Stimulated activated CD4-positive, alpha-beta T cell treated with anti-CD3 and anti-CD28 coated beads, Interleukin-1b, Interleukin-23, amount 100 ng/mL, for 1 hour (primary cell): ENCODE measurements at places on chromosomes 5 and 9.

DNA sequence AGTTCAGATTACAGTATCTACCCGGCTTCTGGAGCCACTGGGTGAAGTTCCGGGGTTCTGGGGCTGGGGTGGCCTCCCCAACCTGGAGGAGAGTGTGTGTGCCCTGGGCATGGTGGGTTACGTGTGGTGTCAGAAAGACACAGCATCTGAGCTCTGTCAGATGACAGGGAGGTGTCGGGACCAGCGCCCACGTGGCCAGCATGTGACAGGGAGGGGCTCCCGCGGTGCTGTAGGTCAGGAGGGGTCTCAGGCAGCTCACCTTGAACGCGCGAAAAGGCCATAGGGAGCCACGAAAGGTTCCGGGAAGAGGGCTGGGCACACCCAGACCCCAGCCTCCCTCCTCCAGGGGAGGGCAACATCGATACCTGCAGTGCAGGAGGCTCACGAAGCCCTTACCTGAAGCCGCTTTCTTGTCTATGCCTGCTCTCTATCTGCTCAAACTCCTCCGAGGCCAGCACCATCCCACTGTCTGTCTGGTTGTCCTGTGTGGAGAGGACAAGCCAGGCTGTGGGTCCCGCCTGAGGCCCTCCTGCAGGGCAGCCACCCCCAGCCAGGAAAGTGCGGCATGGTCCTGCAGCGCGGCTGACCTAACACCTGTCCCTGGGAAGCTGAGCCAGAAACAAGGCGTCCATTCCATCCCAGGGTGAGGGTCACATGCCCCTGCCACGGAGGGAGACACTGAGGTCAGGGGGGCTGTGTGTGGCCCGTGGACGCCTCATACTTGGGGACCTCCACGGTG, 17.4 kb upstream of the SCGB3A1 start:
- DNase-seq = no peak

- DNase-seq = no peak
These were observed 283.7 kb downstream of the CRB2 start for GRCh38 chr9:123639743-123640142.

- no peak for DNase-seq
These were observed 71.6 kb downstream of the CFAP90 start for GRCh38 chr5:7779019-7780005.

DNA sequence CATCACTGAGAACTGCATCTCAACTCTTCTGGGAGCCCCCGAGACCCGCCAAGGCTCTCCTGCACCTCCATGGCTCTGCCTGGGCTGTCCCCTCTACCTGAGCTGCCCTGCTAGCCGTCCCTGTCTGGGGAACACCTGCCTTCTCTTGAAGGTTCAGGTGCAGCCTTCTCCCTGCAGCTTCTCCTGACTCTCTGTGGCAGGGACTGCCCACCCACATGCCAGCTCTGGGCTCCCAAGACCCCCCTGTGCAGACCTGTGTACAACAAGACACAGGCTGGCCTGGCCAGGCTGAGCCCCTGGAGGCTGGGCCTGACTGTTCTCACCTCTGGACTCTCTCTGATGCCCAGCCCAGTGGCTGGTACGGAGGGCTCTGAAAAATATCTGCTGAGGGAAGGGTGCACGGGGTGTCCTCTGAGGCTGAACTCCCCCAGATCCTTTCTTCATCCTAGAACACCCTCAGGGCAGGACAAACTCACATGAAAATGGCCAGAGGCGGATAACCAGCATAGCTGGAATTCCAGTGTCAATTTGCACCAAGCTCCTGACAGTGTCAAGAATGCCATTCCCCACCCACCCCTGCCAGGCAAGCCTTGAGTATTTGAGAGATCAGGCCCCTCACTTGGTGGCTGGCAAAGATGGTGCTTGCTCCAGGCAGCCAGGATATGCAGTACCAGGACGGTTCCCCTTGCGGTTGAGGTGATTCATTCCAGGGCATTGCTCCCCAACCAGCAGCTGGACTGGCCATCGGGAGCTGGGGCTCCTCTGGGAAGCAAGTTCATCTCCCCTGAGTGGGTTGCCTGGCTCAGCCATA, 40.9 kb upstream of the SLC25A51 start:
- DNase-seq = no peak

GRCh38 chr9:801399-802071, 40.0 kb upstream of the DMRT1 start:
- no peak for DNase-seq

DNA sequence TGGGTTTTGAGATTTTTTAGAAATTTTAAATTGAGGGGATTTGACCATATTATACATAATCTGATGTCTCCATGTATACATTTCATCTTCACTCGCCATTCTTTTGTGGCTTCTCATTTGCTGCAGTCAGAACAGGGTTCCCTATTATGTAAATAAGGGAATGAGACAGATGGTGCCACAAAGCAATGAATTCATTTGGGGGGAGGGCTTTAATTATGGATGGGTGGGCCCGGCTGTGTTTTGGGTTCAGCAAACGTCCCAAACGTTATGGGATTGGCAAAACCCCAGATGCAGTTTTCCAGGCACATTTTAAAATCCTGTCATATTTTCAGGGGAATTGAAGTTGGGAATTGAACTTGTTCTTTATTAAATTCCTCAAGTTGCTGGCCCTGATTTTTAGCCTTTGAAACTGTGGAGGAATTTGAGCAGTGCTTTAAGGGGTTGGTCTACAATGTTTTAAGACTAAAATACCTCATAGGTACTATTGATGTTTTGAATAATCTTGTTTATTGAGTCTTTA, 558.5 kb upstream of the ZNF462 start:
- DNase-seq = no peak

DNA sequence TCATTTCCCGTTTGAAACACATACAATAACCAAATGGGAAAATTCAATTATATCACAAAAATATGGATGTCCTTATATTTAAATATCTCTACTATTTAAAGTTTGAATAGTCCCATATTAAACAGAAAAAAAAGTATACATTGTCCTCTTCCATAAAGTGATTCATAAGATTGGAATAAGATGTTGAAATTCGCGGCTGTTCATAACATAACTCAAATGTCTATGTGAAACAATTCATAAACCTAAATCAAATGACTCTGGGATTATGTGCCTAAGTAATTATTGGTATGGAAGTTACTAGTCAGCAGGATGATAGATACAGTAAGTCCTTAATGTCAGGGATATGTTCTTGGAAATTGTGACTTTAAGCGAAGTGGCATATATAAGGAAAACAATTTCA, 3.9 kb upstream of the EFNA5 start:
- no peak for DNase-seq

DNA sequence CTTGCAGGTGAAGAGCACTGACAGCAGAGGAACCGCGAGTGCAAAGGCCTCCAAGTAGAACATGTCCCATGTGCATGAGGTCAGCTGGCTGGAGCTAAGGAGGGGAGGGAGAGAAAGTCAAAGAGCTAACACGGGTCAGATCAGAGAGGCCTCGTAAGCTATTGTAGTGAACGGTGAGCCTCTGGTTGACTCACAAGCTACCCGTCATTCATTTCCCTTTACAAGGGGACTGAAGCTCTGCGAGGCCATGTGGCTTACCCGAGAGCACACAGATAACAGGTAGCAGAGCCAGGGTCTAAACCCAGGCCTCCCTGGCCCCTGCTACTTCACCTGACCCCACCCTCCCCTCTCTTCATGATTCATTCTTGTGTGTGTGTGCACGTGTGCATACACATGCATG, 152.7 kb upstream of the ADRA1B start:
- no peak for DNase-seq

GRCh38 chr5:172410662-172411483, 43.5 kb downstream of the SH3PXD2B start:
- DNase-seq = no peak

- DNase-seq = no peak
These were observed 90.5 kb upstream of the NIPAL4 start for GRCh38 chr5:157369507-157369906.

- DNase-seq = no peak
These were observed 674.6 kb upstream of the SEMA6A start for GRCh38 chr5:117249086-117249815.

DNA sequence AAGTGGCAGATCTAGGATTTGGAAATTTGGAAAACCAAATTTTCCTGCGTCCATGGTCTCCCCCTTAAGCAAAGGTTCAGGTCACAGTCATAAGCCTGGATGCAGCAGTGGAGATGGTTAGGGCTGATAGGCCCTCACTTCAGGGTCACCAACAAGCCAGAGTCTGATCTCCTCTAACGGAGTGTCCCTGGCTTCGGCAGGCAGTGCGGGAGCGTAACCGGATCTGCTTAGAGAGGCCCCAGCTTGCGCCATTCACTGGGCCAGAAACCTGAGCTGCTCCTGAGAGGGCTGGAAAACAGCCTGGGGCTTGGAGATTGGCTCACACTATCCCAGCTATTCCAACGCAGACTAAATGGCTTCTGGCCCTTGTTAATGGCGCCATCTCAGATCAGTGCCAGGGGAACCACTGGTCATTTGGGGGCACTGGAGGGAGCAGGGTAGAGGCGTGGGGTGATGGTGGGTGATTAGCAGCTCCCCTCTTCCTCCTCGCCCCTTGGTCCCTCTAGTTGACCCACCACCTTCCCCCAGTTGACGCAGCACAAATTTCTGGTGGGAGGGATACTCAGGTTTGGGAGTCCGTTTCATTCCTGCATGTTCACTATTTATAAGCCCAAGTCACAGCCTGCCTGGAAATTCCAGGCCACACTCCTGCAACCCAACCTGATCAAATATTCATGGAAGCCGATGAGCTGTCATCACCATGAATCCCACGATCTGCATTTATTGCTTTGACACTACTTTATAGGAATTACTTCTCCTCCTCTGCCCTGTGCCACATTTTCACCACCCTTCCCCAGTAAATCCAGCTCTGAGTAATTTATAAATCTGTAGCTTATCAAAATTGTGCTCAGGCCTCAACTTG, 134.6 kb upstream of the CPEB4 start:
- no peak for DNase-seq

DNA sequence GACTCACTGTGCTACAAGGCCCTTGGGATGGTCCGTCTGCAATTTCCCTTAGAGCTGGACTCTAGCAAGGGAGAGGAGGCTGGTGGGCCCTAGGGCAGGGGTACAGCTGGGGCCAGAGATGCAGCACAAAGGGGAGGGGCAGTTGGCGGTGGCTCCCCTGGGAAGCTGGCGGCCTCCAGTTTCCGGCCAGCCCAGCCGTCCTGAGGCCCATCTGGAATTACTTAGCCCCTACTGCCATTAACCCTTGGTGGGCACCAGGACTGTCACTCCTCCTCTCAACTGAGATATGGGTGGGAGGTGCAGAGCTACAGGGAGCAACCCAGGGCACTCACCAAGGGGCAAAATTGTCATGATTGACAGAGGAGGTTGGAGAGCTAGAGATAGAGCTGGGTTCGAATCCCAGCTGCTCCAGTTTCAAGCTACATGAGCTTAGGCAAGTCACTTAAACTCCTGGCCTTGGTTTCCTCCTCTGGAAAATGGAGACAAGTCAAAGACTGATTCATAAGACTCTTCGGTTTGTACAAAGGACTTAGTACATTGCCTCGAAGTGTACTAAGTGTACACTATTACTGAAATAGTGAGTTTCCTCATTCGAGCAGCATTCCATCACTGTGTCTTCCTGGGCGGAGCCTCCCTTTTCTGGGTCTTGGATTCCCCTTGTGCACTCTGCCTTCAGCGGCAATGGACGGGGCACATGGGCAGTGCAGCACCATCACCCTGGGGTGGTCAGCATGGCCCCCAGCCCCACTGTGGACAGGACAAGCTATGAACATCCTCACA, 2.7 kb upstream of the PDGFRB start:
- DNase-seq = no peak

GRCh38 chr5:139181835-139182452, 16.2 kb downstream of the SIL1 start:
- no peak for DNase-seq

GRCh38 chr9:77779010-77779409, 130.9 kb upstream of the GNA14 start:
- DNase-seq = no peak

DNA sequence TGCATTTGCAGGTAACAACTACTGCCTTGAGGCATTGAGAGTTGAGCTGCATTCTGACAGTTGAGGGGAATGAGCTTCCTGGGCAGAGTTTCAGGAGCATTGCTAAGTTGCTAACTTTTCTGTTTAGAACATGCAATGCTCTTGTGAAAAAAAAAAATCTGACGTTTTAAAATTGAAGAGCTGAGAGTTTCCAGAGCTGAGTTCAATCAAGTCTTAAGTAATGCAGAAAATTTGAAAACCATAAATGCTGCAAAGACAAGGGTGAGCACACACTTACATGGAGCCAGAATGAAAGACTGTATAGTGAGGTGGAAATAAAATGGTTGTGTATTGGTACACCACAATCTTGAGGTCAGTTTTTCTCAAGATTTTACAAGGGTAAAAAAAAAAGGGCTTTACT, 166.0 kb downstream of the GABRB2 start:
- DNase-seq = no peak

DNA sequence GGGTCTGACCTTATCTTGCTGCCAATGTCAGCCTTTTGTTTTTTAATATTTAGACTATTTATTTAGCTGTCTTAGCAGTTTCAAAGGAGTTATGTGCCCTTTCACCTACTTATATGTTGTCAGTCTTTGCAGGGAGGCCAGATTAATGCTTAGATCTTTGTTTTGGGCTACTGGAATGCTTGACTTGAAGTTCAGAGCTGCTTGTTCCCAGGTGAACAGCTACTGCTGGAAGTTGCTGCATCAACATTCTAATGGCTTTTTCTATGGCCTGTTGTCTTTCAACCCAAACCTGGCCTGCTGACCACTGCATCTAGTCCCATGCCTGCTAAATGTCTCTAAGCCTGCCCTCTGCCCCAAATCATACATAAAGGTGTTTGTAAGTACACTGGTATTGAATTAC, 3.0 kb downstream of the SLC22A5 start:
- no peak for DNase-seq

- DNase-seq = no peak
These were observed 13.0 kb downstream of the UBAP2 start for GRCh38 chr9:34035656-34036055.

GRCh38 chr9:117936185-117937130, 232.3 kb downstream of the TLR4 start:
- DNase-seq = no peak

DNA sequence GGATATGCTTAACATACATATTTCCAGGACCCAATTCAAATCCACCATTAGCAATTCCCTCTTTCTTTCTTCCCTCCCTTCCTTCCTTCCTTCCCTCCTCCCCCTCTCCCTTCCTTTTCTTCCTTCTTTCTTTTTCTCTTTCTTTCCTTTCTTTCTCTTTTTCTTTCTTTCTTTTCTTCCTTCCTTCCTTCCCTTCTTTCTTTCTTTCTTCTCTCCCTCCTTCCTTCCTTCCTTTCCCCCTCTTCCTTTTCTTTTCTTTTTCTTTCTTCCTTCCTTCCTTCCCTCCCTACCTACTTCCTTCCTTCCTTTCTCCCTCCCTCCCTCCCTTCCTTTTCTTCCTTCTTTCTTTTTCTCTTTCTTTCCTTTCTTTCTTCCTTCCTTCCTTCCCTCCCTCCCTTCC, 332.0 kb downstream of the TMEM161B start:
- no peak for DNase-seq
